ENCODE measurements at places on chromosomes 7 and 10.

GRCh38 chr10:99854860-99855259, 72.4 kb downstream of the ABCC2 start:
- DNase-seq = peak; percentile 67

- DNase-seq = no peak
These were observed at the start of gene RNF148 for GRCh38 chr7:122702872-122703510. Gene RNF148 (minus strand): TSS chr7:122702922. CDS start chr7:122702750, 172 bp downstream.

DNA sequence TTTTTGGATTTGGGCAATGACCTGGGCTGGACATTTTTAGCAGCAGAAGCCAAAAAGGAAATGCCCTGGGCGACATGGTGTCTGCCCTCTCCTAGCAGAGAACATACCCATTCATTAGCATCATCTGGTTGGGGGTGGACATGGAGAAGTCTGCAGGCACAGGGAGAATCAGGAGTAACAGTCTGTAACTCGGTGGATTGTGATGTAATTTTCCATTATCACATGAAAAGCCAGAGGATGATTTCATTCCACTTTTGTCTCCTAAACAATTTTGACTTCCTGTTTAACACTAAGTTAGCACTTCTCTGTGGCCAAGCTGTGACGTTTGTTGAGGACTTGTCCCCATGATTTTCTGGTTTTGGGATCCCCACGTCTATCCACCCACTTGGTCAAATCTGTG, 153.8 kb upstream of the HABP2 start:
- no peak for DNase-seq

DNA sequence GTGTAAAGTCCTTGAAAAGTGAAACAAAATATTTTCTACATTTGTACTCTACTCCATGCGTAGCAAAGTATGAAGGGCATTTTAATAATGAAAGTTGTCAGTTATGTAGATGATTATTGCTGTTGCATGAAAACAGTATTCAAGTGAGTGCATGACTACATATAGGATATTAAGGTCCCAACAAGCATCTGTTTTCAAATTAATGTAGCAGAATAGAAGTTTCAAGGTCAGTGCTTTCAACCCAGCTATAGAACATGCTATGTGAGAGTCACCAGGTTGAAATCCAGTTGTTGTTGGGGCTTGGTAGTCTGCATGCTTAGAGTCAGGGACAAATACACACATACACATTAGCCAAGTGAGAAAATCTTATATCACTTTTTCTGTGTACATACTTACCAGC, 14.8 kb downstream of the CD36 start:
- no peak for DNase-seq

DNA sequence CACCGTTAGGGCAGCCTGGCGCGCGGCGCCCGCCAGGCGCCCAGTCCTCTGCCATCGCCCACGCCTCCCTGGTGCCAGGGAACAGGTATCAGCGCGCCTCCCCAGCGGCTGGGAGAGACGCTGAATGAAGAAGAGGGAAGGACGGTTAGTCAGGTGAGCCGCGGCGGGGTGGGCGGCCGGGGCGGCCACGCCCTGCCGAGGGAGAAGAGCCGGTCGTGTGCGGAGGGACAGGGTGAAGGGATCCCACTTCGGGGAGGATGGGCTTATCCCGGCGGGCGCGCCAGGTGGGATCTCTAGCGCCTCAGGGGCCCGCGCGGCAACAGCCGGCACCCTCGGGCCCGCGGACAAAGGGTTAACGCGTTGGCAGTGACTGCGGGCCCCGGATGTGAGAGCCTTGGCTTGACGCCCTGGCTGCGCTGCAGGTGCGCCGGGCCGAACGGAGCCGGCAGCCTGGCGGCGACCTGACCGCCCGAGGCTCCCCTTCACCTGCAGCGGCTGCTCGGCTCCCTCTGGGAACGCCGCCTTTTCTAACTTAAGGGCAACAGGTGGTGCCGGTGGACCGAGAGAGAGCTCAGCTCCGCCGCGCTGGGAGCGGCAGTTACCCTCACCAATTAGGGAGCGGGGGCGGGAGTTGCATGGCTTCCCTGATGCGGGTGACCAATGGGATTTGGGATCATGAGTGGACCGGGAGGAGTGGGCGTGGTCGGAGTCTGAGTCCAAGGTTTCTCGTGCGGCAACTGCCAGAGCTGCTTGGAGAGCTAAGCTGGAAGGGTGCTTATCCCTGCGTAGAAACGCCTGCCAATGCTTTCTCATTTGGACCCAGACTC, at the start of gene ARL4A:
Gene ARL4A (plus strand): TSS at position 743 of the 827 bp plus-strand sequence. CDS start 622 bp downstream, outside the sequence.
- DNase-seq = peak; percentile 86

DNA sequence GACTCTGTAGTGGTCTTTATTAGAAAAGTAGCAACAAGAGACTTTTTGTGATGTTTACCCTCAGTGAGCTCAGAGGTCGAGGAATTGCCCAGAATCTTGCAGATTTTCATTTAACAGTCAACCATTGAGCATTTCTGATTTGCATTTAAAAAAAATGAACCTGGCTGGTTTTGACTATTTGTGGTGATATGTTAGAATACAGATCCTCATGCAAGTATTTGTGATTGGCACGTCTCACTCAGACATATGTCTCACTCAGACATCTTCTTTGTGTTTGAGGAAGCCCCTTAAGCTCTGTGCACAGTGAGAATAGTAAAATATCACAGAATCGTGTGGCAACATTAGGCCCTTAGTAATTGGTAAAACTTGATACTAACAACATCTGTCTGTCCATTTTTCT, 113.2 kb downstream of the SND1 start:
- no peak for DNase-seq

GRCh38 chr10:49177391-49178355, 10.5 kb downstream of the TMEM273 start:
- DNase-seq = peak; percentile 38

DNA sequence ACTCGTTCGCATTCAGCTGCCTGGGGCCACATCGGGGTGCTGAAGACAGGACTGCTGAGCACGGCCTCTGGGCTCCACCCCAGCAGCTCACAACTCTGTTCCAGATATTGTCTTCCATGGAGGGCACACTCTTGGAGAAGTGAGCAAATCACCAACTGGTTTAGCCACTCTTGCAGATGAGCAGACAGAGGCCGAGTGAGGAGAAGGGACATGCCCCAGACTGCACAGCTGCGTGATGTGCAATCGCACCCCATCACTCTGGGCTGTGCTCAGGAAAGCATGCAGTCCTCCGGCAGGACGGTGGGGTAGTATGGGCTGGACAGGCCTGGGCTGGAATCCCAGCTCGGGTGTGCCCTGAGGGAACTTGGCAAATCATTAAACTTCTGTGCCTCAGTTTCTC, 111.6 kb downstream of the FAM53B start:
- no peak for DNase-seq

Measured in AG09309 (cell line).